ENCODE measurements at places on chromosomes 3 and 15.

GRCh38 chr15:86837294-86838061 lies 757.8 kb downstream of the AGBL1 start:
- no peak for DNase-seq

DNA sequence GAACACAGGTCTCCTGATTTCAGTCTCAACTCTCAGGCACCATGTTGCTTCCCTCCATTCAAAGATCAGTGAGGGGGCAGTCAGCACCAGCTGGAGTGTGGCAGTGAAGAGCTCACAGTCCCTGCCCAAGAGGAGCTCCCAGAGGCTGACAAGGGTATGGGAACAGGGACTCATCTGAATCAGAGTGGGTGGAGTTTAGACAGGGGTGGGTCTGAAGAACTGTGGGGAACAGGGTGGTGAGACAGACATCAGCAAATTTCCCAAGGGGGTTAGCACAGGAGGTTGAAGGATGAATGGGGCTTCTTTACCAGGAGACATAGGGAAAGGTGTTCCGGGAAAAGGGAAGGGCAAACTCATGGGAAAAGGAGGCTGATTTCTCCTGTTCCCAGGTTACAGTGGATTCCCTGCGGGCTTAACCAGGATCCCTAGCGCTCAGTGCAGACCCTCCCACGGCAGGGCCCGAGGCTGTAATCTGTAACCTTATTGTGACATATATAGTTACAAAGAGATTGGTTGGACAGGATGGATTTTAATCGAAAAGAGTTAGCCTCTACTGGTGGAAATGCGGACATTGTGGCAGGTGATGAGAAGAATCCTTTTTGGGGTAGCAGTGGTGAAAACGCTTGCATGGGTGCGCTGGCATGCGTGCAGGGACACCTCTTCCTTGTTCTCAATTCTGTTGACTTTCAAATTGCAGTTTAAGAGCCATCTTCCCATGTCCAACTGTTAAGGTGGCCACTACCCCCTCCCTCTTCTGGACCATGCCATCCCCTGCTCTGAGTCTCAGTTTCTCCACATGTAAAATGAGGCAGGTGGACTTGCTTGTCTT lies 160.3 kb downstream of the SMAD6 start:
- DNase-seq: no peak

DNA sequence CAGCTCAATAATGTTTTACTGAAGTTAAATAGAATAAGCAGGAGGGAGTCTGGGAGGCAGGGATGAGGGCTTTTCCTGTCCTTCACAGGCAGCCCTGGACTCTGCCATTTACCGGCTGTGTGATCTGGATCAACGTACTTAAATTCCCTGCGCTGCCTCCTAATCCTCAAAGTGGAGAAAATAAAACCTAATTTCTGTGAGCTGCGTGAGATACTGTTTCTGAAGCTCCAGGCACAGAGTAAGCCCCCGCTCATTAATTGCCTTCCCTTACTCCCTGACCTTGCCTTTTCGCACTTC lies 278 bp upstream of the PDIA5 start:
- no peak for DNase-seq

DNA sequence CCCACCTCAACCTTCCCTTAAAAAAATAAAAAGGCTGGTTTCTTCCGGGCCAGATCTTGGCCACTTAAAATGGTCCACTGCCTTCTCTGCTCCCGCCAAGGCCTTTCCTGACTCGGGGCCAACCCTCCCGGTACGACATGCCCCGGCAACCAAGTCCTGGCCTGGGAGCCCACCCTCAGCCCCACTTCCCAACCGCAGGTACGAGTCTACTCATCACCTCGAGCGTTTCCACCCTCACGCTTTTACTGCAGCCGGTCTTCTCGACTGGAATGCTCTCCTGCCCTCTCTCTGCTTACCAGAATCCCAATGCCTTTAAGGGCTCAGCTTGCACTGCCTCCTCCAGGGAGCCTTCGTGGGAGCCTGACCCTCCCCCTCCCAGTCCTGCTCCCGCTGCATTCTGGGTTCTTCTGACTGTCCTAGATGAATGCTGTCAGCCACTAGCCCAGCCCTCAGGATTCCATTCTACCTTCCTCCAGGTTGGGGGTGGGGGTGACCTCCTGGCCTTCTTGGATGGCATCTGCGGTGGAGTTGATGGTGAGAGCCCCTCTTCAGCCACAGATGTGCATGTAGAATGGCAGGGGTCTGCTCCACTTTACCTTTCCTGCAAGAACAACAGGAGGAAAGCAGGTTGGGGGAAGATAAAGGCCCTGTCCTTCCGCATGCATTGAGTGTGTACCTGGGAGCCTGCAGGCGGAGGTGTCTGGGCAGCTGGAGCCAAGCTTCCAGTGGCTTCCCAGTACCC lies 1.1 kb upstream of the CSRNP1 start:
- DNase-seq: no peak

DNA sequence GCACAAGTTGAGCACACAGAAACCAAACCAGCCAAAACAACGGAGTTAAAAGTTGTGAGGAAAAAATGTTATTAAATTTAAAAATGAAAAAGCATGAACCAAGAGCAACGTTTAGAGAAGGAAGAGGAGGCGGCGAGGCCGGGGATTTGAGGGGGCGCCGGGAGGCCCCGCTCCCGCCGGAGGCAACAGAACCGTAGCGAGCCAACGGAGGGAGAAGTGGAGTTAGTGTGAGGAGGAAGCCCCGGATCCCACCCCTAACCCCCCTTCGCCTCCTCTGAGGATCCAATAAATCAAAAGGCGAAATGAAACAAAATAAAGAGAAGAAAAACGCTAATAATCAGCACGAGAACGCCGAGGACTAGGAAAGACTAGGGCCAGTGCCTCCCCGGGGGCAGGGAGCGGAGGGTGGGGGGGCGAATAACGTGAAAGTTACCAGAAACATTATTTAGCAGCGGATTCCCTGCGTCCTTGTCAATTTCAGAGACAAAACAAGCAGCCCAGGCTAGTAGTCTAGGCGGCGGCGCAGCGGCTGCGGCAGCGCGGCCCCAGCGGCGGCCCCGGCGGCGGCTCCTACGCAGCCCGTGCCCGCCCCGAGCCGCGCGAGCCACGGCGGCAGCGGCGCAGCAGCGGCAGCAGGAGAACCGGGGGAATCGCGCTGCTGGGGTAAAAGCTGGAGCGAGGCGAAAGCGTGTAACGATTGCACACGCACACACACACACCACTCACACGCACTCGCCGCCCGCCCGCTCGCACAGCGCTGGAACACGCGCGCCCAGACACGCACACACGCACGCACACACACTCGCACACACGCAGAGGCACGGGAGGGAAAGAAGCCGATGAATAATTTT lies 1.7 kb downstream of the MEIS2 start:
- DNase-seq: peak; percentile 23

DNA sequence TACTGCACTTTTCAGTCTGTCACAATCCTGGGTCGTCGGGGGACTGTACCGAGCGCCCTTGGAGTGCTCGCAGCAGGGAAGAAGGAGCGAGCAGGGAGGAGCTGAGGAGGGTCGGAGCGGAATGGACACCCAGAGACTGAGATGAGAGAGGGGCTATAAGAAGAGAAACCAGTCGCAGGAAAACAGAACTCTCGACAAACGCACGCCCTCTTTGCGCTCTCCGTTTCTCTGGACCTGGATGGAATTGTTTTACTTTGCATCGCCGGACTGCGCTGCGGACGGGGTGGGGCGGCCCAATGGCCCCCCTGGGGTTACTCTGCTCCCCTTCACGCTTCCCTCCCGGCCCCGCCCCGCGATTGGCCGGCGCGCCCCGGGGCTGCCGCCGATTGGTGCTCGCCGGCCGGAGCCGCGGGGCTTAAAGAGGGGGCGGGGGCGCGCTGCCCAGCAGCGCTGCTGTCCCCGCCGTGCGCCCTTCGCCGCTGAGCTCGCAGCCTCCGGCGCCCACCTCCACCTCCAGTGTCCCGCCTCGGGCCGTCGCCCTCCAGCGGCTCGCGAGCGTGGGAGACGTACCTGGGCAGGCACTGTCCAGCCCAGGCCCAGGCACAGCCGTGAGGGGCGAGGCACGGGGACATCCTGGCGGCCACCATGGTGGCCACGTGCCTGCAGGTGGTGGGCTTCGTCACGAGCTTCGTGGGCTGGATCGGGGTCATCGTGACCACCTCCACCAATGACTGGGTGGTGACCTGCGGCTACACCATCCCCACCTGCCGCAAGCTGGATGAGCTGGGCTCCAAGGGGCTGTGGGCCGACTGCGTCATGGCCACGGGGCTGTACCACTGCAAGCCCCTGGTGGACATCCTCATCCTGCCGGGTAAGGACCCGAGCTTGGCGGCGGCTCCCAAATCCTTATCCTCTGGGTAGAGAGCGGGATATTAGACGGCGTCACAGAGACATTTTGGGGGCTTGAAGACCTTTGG lies at the start of gene CLDN11:
TSS of gene CLDN11 (plus strand) at position 447 of the 977 bp plus-strand sequence. CDS start at position 646, 199 bp downstream.
- no peak for DNase-seq

DNA sequence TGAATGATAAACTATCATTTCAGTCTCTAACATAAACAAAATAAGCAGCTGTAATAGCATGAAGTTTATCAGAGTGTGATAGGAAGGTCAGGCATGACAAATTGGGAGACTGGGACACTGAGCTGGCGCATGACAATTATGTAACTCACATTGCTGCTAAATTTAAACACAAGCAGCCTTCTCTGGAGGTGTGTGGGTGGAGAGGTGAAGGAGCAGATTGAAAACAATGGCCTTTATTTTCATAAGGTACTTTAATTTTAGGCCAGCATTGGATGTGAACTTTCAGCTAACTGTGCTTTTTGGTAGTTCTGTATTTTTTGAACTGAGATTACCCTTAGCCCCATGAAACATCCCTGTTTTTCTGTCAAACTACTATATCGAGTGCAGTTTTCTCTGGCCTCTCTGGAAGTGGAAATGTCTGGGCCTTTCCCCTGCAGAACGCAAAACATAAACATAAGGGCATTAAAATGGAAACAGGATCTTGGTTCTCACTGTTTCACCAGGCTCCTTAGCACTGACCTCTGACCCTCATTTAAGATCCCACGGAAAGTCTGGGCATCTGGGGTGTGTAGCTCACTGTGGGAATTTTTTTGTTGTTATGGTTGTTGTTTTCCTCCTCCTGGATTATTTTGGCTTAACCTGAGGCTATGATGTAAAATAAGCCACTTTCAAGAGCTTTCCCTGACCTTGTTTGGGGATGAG lies 160.1 kb upstream of the DPH6 start:
- no peak for DNase-seq

- DNase-seq: no peak
Measured at GRCh38 chr15:58058729-58059128, 6.8 kb downstream of the ALDH1A2 start.

DNA sequence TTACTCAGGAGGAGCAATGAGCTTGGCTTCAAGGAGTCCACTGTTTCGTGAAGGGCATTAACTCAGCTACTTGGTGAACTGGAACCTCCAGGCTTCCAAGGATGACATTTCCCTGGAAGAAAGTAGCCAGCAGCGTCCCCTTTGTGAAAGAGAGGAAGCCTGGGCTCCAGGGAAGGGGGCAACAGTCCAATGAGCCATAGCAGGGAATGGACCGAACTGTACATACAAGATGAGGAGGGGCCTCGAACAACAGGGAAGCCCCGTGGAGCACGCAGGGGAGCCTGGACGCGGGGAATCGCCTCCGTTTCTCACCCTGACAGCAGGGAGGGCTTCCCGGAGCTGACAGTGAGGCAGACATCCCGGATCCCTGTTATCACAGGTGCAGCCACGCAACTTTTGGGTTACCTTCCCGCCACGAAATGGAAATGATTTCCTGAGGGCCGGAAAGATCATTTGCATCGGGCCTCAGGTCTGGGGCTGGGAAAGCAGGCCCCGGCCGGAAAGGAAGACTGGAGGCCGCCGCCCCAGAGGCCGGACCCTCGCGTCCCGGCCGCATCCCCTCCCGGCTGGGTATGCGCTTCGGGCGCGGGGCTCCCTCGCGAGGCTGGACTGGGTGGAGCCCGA lies 475 bp upstream of the SPINT1 start:
- no peak for DNase-seq

DNA sequence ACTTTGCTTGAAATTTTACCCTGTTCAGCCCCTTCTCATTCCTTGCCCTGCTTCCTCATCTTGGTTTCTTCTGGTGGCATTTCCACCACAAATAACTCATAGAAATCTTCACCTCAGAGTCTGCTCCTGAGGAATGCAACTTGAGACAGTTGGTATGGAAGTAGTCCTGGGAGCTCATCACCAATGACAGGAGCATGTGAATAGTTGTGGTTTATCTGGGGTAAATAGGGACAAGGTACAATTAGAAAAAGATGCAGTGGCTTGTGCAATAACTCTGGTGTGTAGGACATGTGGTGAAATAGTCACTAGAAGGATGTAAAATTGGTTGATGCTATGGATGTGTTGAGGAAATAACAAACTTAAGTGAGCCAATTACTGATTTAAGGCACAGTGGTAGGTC lies 72.7 kb upstream of the CHRNA7 start:
- DNase-seq: no peak

GRCh38 chr3:111568911-111569310 lies 26.2 kb downstream of the ZBED2 start:
- DNase-seq: no peak

- DNase-seq: no peak
Measured at GRCh38 chr15:70438776-70439175, 324.6 kb downstream of the UACA start.

DNA sequence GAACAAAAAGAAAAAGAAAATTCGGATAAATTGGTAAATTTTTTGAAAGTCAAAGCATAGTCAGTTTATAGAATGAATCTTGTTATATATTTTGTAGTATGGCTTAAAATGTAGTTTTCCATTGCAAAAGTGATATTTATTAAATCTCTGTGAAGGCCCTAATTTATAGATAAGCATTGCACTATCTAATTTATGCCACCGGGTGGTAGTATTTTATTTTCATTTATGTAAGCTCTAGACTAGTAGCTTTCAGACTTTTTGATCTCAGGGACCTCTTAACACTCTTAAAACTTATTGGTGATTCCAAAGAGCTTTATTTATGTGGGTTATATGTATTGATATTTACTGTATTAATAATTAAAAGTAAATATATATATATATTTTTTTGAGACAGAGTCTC lies 133.9 kb upstream of the LRRFIP2 start:
- DNase-seq: no peak

DNA sequence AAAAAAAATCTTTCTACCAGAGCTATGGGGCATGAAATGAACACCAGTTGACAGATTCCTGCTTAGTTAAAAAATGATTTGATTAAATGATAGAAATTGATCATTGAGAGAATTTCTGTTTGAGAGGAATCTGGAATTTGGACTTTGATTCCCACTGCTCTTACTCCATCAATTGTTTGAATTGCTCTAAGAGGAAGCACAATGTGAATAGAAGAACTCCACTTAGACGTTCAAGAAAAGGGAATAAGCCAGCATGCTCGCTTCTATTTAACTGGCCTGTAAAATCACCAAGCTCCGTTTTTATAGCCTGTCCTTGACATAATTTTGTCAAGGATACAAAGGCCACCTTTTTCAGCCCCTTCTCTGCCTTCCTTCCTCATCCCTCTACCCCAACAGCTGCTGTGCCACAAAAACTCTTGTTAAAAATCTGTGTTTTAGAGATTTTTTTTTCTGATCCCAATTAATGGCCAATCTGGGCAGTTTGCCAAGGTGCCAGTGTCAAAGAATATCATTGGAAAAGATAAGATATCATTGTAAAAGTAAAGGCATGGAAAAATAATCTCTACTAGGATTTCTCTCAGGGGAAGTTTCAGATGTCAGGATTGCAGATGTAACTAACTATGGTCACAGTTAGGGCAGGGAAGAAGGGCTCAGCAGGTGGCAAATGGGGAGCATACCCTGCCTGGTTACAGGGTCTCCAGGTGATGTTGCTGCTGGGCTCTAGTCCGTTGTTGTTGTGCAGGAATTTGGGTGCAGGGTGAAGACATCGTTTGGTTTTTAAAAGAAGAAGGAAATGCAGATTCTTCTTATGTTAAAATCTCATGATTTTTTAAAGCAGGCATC lies 301.8 kb upstream of the PDZRN3 start:
- no peak for DNase-seq
